H7 (cell line): ENCODE measurements at places on chromosomes 16 and 17. TPM values are rescaled to one million over a fixed set of nuclear protein-coding genes. Genes with fewer than 3 reads are reported as not detected.

GRCh38 chr16:89511374-89511773 is 3.2 kb downstream of the SPG7 start:
- DNase-seq = no peak

DNA sequence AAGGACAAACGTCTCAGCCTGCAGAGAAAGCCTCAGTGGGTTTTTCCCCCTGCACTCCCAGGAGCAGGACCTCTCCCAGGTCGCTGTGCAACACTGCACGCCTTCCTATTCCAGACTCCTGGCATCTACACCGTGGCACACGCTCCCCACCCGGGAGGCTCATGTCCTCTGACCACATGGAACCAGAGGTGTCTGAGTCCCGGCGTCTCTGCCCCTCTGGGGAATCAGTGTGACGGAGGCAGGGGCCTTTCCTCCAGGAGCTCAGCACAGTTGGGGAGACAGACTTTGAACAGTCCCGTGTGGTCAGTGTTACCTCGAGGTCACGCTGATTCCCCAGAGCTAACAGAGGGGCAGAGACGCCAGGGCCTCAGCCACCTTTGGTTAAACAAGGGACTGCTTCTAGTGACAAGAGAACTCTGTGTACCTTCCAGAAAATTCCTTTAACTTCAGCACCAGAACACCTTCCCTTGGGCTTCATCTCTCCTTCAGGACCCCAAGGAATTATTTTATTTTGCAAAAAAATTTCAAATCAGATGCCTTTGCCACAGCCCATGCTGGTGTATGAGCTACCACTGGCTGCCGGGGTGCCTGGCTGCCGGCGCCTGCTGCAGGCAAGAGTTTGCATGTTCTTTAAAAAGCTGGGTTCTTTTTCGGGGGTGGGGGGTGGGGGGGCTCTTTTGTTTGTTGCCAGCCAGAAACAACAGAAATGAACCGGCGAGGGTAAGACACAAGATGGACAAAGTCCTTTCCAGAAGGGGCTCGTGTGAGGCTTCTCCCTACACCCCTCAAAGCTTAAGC is 6.6 kb downstream of the CANT1 start:
- peak; percentile 25 for DNase-seq

DNA sequence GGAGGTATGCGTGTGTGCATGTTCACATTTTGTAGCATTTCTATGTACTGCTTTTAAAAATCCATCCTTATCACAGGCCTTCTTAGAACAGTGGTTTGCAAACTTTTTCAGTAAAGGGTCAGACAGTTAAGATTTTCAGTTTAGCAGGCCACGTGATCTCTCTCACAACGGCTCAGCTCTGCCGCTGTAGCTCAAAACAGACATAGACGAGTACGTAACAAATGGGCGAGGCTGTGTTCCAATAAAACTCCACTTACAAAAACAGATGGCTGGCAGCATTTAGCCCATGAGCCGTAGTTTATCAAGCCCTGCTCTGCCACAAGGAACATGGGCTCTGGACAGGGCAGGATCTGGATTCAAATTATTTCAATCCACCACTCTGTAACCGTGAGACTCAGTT is 141.8 kb downstream of the XYLT1 start:
- DNase-seq = no peak

GRCh38 chr16:75948441-75948840 is 222.2 kb upstream of the CPHXL start:
- DNase-seq = no peak

DNA sequence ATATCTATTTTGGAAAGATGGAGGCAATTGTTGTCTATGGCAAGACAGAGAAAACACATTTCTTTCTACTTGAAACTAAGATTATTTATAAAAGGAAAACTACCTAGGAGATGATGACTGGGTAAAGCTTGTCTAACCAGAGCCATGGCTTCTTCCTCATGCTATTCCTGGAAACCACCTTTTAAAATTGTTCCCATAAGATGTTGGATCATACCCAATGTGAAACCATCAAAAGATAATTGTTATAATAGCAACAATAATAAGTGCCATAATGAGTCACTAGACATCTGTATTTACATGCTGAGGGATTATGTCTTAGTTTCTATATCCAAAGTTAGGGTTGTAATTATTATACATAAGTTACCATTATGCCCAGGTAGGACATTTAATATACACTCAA is 428.4 kb downstream of the KCNJ2 start:
- DNase-seq = no peak

- peak; percentile 85 for DNase-seq
Observed at GRCh38 chr17:19288453-19288852, 51.3 kb downstream of the EPN2 start.

DNA sequence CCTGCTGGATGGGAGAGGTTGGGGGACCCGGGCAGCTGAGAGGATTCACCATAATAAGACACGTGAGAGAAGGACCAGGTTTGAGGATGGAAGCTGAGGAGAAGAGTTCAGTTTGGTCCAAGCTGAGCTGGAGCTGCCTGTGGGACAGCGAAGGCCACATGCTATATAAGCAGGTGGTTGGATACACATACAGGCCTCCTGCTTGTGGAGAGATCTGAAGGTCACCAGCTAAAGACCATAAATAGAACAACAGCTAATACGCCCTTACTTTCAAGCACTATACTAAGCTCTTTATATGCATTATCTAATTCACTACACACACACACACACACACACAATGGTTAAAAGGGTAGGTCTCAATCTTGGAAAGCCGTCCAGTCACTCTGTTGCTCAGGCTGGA is 32.1 kb downstream of the DUSP14 start:
- no peak for DNase-seq

GRCh38 chr16:11350921-11351335 is 5.7 kb downstream of the RMI2 start:
- DNase-seq = peak; percentile 4

DNA sequence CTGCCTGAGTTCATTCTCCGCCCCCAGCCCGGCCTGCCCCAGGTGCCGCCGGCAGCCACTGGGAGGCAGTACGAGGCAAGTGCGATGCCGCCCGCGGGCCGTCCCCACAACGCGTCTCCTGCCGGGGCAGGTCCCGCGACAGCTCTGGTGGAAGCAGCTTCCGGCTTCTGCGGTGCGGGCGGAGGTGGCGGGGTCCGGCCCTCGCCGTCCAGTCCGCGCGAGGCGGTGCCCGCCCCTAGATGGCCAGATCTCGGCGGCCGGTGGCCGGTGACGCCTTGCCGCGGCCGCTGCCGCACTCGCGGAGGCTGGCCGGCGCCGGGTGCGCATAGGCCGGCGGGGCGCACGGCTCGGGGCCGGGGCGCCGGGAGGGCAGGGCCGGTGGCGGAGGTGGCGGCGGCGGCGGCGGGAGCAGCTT is 1.8 kb downstream of the GJD3 start:
- peak; percentile 96 for DNase-seq

DNA sequence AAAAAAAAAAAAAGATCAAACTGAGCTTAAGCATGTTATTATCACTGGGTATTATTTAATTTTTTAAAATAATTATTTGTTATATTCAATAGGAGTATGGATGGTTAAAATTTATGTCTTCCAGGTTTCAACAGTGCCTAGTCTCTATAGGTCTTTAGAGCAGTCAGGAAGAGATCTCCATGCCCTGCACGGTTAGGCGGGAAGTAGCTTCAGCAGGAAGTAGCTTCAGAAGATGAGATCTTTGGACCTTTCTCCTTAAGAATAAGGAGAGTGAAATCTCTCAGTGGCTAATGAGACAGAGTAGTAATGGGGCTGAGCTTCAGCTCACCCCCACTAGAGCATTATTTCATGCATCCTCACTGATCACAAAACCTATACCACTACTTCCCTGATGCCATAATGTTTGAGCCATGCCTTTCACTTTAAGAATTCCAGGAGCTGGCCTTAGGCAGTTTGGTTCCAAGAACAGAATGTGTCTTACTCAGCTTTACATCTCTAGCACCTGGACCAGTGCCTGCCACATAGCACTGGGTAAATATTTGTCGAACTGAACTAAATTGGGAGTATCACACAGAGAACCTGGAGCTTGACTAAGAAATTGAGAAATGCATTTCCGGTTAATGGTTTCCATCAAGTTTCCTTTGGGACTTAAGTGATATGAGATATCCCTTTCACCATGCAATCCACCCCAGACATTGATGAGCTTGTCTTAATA is 43.5 kb downstream of the SCPEP1 start:
- DNase-seq = no peak

GRCh38 chr17:32731556-32732295 is 145.2 kb downstream of the MYO1D start:
- peak; percentile 12 for DNase-seq

DNA sequence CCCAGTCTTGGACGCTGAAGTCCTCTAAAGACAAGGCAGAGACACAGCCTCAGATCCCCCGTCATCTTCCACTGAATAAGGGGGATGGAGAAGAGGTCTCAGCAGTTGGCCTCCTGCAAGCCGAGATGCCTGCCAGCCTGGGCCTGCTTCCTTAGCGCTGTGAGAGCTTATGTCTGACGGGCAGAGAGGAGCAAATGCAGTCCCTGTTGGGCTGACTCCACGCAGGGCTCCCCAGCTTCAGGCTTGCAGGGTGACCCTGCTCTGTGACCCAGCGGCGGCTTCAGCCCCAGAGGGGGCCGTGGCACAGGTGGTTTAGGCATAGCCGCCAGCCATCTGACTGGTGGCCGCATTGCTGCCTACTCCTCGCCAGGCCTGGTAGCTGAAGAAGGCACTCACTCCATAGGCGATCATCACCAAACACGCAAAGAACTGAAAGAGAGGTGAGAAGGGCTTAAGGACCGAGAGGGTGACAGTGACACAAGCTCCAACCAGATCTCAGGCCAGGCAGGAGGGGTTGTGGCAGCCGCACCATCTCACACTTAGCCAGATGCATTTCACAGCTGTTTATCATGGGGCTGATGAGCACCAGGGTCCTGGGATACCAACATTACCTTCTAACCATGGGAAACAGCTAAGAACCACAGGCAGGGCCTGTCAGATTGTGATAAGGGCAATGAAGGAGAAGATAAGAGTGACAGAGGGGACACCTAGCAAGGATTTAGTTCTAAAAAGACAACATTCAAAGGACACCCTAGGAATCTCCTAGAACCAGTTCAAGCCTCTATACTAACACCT is 11.7 kb downstream of the ARL2BP start:
- peak; percentile 21 for DNase-seq

- no peak for DNase-seq
Observed at GRCh38 chr17:76701471-76701967, 9.2 kb downstream of the MXRA7 start.

DNA sequence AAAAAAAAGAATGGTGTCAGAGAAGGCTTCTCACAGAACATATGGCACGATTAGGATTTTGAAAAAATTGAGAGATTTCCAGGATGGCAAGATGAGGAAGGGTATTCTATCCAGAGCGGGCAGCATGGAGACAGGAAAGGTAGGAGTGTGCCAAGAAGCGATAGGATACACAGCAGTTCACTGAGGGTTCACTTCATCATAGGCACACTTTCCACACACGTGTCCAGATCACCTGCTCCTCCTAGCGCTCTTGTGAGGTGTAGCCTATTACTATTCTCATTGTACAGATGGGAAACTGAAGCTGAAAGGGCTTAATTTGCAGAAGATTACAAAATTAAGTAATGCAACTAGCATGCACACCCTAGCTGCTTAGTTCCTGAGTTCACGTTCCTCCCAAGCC is 6.2 kb upstream of the ELAC2 start:
- no peak for DNase-seq

DNA sequence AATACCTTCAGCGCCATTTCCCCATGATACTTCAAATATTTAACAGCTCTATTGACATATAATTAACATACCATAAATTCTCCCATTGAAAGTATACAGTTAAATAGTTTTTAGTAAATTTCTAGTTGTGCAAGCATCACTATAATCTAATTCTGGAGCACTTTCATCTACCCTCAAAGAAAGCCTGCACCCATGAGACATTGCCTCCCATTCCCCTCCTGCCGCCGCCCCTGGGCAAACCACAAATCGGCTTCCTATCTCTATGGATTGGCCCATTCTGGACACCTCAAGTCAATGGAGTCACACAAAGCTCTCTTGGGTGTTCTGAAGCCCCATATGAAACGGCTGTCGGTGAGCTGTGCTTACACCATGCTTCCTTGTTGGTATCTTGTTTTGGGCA is 77.3 kb upstream of the CBX4 start:
- no peak for DNase-seq

- no peak for DNase-seq
Observed at GRCh38 chr16:11536104-11536866, 50.4 kb downstream of the LITAF start.

GRCh38 chr17:55267777-55268648 is 3.3 kb downstream of the HLF start:
- no peak for DNase-seq

- peak; percentile 59 for DNase-seq
Observed at GRCh38 chr17:29010586-29010985, 4.8 kb upstream of the SEZ6 start.

DNA sequence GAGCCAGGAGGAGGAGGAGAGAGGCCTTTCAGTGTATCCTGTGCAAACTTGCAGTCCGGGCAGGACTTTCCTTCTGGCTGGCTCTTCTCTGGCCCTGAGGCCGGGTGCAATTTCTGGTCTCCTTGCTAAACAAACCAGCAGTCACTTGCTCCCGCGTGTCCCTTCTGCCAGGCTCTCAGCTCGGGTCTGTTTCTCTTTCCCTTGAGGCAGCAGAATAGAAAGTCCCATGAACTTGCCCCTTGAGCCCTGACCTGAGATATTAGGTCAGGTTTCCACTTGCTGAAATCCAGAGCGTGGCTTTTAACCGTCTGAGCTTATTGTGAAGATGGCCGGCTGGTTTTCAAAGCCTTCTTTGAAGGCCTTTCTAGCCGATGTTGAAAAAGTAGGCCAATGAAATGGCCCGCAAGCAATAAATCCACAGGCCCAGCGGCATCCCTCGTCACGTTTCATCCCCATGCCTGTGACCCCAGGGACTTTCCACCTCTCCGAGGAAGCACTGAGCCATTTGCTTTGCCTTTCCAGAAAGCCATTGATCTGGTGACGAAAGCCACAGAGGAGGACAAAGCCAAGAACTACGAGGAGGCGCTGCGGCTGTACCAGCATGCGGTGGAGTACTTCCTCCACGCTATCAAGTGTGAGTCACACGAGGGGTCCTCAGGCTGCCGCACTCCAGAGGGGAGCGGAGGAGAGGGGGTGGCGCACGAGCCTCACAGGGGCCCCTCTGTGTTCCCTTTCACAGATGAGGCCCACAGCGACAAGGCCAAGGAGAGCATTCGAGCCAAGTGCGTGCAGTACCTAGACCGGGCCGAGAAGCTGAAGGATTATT is 4.5 kb downstream of the VPS4A start:
- DNase-seq = peak; percentile 41

- peak; percentile 51 for DNase-seq
Observed at GRCh38 chr17:32445074-32445415, 735 bp downstream of the PSMD11 start.

The NR1D1 gene
- 1.8 and 3.4 TPM in 2 replicates for total RNA-seq

The NPIPB8 gene
- total RNA-seq = 0.31 TPM in 1 of 2 replicates, not detected in the other

The PRKCB gene
- 0.44 and 0.80 TPM in 2 replicates for total RNA-seq

The ATP1B2 gene
- 1.6 and 7.0 TPM in 2 replicates for total RNA-seq

The BEAN1 gene
- total RNA-seq = 0.03 TPM in 1 of 2 replicates, not detected in the other

The ATMIN gene
- total RNA-seq = 54.8 and 59.7 TPM in 2 replicates

The KREMEN2 gene
- total RNA-seq = 17.6 and 20.9 TPM in 2 replicates

The LCAT gene
- 5.2 and 6.7 TPM in 2 replicates for total RNA-seq

The ARHGDIG gene
- 4.0 and 5.3 TPM in 2 replicates for total RNA-seq

The CIAO3 gene
- total RNA-seq = 42.6 and 46.1 TPM in 2 replicates

The ELMO3 gene
- total RNA-seq = 10.4 and 11.4 TPM in 2 replicates

The PRR35 gene
- total RNA-seq = 0.28 and 0.85 TPM in 2 replicates
